ENCODE measurements at places on chromosomes 6 and 20.
A peak's percentile ranks its signal among the peaks of the same experiment; 100 is the strongest.

DNA sequence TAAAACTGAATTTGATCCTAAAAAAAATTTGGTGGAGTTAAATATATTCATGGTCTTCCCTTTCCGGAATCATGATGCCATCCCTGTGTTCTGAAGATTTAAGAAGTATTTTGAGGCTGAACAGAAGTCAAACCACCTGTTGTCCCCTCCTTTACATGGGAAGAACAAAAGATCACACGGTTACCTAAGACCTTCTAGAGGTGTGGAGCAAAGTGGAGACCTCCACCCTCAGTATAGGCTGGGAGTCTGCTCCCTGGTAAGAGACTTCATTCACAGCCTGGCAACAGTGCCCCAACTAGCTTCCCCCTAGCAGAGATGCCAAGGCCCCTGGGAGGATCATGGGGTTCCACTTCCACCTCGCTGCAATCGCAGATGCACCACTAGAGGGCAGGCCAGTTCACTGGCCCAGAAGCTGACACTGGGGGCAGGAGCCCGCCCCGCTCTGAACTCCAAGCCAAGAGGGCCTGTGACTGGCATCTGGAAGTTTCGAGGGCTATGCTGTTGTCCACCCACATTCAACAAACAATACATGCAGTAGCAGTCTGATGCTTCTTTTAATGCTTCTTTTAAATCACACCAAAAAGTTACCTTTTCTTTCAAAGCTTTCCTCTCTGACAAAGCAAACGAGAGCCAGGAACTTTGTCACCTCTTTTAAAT lies 19.5 kb upstream of the UBE2J1 start:
- H3K36me3 ChIP-seq, result no peaks in the 10 kb centered on the region
- H3K27me3 ChIP-seq, result peaks cover 12% of the 10 kb centered on the region
- H3K27ac ChIP-seq, result peak overlapping the region; percentile 23
- H3K4me1 ChIP-seq, result peaks cover 34% of the 10 kb centered on the region
- peak; percentile 85 for DNase-seq

GRCh38 chr6:32752580-32752979 lies 10.8 kb downstream of the HLA-DQB2 start:
- H3K27me3 ChIP-seq, result peaks cover 62% of the 10 kb centered on the region
- no peak overlapping the region for H3K4me3 ChIP-seq
- H3K27ac ChIP-seq, result no peak overlapping the region
- H3K4me1 ChIP-seq, result no peaks in the 10 kb centered on the region

DNA sequence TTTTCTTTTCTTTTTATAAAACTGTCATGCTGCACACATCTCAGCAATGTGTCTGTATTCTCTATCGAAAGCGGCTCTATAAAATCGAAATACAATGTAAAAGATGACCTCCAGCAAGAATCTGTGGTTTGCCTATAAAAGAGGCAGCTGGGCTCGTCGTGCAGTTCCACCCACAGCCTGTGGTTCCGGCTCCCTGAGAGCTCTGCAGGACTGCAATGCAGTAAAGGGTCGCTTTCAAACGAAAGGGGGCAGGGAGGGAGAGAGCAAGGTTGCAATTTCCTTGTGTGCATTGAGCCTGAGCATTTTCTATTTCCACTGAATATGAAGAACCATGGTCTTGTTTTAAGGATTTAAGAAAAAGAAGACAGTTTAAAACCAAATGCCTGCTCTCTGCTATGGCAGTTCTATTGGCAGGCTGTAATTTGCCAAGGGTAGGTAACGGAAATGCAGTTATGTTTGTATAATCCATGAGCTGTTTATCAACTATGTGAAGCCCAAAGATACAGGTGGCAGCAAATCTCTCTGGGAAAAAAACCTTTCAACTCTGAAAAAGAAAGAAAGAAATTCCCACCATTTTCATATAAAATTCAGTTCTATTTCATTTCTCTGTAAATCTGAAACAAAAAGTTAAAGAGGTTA lies 236.5 kb downstream of the HACE1 start:
- H3K27ac ChIP-seq, result no peak overlapping the region
- DNase-seq, result no peak
- H3K4me1 ChIP-seq, result peaks cover 5% of the 10 kb centered on the region
- H3K36me3 ChIP-seq, result no peaks in the 10 kb centered on the region

DNA sequence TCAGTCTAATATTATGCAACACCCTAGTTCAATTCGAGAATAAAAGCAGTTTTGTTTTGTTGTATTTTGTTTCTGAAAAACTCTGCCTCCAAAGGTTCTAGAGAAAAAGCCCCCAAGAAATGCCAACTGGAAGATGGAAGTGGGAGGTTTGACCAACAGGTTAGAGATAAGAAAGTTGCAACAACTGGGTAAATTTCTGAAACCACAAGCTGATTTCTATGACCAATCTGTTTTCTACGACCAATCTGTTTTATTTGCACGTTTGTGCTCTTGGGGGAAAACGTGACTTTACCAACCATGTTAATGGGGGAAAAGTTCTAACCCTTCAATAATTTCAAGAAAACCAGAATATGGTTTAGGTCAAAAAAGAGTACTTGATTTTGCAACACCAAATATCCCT lies 173.2 kb downstream of the PDE7B start:
- no peaks in the 10 kb centered on the region for H3K4me1 ChIP-seq
- no peak for DNase-seq
- no peaks in the 10 kb centered on the region for H3K36me3 ChIP-seq
- H3K4me3 ChIP-seq, result no peak overlapping the region

GRCh38 chr6:98830146-98830545 lies 4.2 kb upstream of the POU3F2 start:
- peaks cover 21% of the 10 kb centered on the region for H3K4me1 ChIP-seq
- peaks cover 85% of the 10 kb centered on the region for H3K27me3 ChIP-seq
- no peaks in the 10 kb centered on the region for H3K36me3 ChIP-seq
- DNase-seq, result no peak
- peak overlapping the region; percentile 56 for H3K27ac ChIP-seq

DNA sequence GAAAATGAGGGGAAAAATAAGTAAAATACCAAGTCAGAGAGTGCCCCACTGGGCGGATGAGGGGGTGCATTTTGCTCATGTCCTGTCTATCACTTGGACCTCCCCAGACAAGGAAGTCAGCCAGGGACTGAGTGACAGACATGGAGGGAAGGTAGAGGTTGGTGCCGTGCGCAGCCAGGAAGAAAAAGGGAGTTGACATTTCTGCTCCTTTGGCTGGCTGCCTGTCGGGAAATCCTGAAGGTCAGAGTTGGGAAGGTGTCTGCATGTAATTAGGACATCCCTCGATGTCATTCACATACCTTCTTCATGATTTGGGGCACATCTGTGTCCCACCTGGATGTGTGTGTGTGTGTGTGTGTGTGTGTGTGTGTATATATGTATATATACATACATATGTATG lies 8.9 kb downstream of the GUCA1A start:
- H3K4me3 ChIP-seq, result no peak overlapping the region
- peaks cover 2% of the 10 kb centered on the region for H3K27me3 ChIP-seq
- no peak overlapping the region for H3K27ac ChIP-seq
- H3K36me3 ChIP-seq, result no peaks in the 10 kb centered on the region
- peaks cover 2% of the 10 kb centered on the region for H3K4me1 ChIP-seq

DNA sequence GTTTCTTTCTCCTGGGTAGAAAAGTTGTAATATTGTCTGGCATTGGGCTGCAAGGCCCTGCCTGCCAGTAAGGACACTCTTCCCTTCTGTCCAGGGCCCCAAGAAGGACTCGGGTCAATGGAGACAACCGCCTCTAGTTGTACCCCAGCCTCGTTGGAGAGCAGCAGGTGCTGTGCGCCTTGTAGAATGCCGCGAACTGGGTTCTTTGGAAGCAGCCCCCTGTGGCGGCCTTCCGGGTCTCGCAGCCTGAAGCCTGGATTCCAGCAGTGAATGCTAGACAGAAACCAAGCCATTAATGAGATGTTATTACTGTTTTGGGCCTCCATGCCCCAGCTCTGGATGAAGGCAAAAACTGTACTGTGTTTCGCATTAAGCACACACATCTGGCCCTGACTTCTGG lies 37.0 kb downstream of the PLCG1 start:
- peak overlapping the region; percentile 40 for H3K27ac ChIP-seq
- H3K4me3 ChIP-seq, result no peak overlapping the region
- no peaks in the 10 kb centered on the region for H3K27me3 ChIP-seq

DNA sequence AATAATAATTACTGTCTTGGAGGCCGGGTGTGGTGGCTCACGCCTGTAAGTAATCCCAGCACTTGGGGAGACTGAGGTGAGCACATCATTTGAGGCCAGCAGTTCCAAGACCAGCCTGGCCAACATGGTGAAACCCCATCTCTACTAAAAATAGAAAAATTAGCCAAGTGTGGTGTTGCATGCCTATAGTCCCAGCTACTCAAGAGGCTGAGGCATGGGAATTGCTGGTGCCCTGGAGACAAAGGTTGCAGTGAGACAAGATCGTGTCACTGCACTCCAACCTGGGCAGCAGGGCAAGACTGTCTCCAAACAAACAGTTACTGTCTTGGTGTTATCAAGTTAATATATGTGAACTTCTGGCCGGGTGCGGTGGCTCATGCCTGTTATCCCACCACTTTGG lies 4.9 kb downstream of the RRP36 start:
- DNase-seq, result no peak
- H3K4me3 ChIP-seq, result no peak overlapping the region
- no peaks in the 10 kb centered on the region for H3K27me3 ChIP-seq
- peaks cover 8% of the 10 kb centered on the region for H3K4me1 ChIP-seq
- H3K36me3 ChIP-seq, result peaks cover 29% of the 10 kb centered on the region

DNA sequence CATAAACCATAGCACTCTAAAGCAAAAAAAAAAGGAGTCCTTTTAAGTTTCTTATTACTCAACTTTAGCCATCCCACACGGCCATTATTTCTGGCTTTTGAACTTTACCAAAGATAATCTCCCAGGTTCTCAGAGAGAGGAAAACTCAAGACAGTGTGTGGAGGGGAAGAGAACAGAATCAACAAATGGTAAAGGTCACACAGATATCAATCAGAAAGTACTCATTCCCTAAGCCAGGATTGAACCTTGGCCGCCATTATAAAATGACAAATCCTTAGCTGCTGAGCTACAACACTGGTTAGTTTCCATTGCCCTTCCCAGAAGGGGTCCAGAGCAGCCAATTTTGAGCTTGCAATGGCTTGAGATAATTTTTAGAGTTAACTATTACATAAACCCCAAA lies 10.1 kb upstream of the TRIM38 start:
- DNase-seq, result no peak
- no peak overlapping the region for H3K27ac ChIP-seq
- no peak overlapping the region for H3K4me3 ChIP-seq
- no peaks in the 10 kb centered on the region for H3K4me1 ChIP-seq

DNA sequence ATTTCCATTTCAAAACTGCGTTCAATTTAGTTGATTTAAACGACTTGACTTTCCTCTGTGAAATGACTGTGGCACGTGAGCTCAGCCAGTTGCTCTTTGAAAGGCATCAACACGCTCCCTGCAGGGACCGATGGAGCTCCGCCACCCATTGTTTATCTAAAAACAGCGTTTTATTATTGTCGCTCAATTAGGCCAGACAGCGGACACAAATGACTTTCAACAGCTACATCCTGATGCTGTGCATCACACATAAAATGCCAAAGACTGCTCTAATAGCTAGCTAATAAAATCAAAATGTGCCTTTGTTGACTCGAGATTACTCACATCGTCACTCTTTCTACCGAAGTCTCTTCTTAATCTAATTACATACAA lies 332.5 kb downstream of the CD83 start:
- no peaks in the 10 kb centered on the region for H3K27me3 ChIP-seq
- DNase-seq, result no peak
- H3K4me1 ChIP-seq, result peaks cover 62% of the 10 kb centered on the region
- H3K36me3 ChIP-seq, result peaks cover 17% of the 10 kb centered on the region
- no peak overlapping the region for H3K4me3 ChIP-seq
- H3K27ac ChIP-seq, result peak overlapping the region; percentile 86

- DNase-seq, result no peak
- H3K36me3 ChIP-seq, result no peaks in the 10 kb centered on the region
- H3K27ac ChIP-seq, result no peak overlapping the region
- no peaks in the 10 kb centered on the region for H3K4me1 ChIP-seq
- no peak overlapping the region for H3K4me3 ChIP-seq
- peaks cover 2% of the 10 kb centered on the region for H3K27me3 ChIP-seq
Observed at GRCh38 chr6:168671863-168672546, 231.0 kb downstream of the SMOC2 start.

DNA sequence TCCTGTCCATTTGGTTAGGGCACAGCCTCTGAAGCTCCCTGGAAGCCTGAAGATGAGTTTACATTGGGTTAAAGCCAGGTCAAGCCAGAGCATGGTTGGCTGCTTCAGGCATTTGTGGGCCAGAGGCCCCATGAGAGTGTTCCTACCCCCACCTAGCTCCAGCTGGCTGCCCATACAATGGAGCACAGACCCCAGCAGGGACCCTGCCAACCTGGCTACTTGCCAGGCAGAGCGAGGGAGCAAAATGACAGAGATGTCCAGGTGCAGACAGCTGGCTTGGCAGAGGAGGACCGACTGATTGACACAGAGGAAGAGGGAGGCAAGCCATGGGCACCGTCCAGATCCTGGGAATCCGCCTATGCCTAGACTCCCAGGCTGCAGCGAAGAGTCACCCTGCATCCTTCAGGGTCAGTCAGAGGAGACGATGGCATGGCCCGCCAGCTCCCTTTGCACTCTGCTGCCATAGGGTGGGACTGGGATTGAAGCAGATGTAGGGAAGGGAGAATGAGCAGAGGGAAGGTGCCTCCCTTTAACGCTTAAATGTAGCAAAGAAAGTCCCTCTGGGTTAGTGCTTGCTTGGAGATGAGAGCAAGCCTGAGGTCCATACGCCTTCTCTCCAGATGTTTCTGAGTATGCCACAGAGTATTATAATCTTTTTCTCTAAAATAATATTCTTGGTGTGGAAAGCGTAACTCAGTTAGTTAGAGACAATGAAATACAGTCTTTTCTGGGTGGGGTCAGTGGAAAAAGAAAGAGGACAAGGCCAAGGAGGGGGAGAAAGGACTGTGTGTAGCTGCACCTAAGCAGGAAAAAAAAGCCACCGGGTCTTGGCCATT lies 77.6 kb upstream of the FYN start:
- peaks cover 3% of the 10 kb centered on the region for H3K27me3 ChIP-seq
- no peak overlapping the region for H3K4me3 ChIP-seq
- H3K4me1 ChIP-seq, result peaks cover 2% of the 10 kb centered on the region

DNA sequence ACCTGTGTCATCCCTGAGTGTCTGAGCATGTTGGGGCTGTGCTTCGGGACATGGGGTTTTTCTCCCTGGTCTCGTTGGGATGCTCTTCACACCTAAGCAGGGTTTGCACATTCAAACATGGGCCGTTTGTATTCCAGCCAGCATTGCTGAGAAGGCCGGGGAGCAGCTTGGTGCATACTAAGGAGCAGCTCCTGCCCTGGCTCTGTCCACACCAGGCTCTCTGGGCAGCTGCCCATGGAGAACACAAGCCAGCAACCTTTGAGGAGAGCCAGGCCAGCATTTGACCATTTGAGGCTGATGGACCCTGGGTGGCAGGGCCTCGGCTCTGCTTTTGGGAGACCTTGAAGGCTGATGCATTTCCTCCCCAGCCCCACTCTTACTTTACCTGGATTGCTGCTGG lies 92.1 kb downstream of the PHACTR3 start:
- no peaks in the 10 kb centered on the region for H3K36me3 ChIP-seq
- H3K27ac ChIP-seq, result no peak overlapping the region
- H3K4me3 ChIP-seq, result no peak overlapping the region
- no peaks in the 10 kb centered on the region for H3K4me1 ChIP-seq
